Stimulated activated CD4-positive, alpha-beta T cell treated with anti-CD3 and anti-CD28 coated beads, Interleukin-1b, Interleukin-23, amount 100 ng/mL, for 24 hours (primary cell): ENCODE measurements at places on chromosomes 2 and 18.

GRCh38 chr18:42838546-42839145, 276.8 kb downstream of the RIT2 start:
- no peak for DNase-seq

GRCh38 chr2:55401124-55401523, 18.5 kb downstream of the CCDC88A start:
- DNase-seq: no peak

DNA sequence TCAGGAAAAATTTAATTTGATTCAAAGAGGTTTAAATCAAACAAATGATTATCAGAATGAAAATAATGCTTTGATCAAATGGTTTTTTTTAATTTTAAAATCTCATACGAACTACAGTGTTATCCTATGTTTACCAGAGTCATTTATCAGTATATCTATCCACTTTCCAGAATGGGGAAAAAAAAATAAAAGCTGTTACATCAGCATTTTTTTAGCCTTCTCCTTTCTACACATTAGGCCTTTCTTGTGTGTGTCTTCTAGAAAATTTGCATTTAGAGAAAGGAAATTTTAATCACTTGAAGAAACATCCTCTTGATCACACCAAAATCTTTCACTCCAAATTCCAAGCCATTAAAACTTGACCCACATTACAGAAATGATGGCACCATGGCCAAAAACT, 608.9 kb upstream of the ID2 start:
- DNase-seq: no peak

DNA sequence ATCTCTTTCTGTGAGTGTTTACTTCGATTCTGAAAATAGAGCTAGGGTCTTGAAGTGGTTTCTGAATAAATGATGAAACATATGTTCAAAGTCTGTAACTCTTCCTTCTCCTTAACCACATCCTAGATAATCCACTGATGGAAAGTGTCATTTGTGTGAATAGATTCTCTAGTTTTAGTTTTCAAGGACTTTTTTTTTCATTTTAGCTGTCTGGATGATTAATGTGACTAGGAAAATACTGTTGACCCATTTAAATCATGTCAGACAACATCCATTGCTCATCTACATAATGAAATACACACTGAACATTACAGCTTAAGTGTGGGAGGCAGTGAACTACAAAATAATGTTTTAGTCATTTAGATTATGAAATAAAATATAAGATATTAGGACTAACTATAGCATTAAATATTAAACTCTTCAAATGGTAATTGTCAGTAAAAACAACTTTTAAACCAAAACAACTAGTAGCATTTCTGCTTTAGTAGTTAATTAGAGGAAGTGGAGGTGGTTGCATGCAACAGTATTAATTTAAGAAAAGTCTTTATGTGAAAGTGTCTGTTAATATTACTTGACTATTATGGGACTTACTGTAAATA, 39.1 kb upstream of the DLX1 start:
- DNase-seq: no peak

DNA sequence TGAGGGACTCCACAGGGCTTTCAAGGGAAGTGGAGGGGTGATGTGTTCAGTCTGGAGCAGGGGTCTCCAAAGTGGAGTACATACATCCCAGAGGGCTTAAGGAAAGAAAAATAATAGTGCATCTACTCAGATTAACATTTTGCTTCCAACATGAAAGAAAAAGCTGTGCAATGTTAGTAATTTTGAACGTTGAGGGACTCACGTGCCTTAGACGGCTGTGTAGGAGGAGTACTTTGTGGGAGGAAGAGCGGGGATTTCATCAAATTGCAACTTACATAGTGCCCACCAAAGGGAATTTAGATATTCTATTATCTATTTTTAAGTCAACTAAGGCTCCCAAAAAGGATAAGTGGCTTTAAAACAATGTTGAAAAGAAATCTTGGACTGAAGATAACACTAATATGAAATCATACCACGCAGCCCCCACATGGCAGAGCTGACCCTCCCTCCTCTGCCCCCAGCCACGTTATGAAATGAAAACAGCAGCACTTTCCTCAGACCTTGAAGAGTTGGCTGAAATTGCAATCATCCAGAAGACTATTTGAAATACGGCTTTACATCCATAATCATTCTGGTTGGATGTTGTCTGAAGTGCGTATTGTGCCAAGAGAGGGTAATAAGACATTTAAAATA, 42.9 kb downstream of the MEX3C start:
- DNase-seq: no peak

- DNase-seq: no peak
These were observed 53.6 kb downstream of the SMAD2 start for GRCh38 chr18:47876813-47877212.

DNA sequence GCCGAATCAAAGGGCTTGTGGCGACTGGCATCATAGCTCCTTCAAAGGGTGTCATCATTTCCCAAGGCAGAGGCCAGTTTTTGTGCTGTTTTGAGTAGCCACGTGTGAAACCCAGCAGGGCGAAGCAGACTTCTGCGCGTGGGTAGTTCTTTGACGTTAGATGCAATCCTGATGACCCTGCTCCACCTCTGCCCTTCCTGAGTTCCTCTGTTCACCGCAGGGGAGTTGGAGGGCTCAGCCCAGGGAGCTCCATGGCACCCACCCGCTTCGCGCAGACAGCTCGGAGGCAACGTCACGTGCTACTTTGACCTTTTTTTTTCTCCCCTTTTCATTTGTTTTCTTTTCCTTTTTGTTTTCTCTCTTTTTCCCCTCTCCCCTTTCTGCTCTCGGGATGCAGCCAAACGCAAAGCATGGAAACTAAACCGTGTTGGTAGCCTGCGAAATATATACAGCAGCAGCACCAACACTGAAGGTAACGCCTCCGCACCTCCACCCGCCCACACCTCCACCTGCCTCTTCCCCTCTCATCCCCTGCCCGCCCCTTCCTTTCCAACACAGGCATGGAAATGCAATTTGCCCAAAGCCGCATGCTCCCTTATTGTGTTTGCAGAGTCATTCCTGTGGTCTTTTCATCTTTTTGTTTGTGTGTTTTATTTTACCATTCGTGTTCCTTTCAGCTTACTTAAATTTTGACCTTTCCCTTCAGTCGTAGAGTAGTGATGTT, 153.6 kb downstream of the GBX2 start:
- DNase-seq: no peak

GRCh38 chr2:241741016-241741415, 6.6 kb downstream of the D2HGDH start:
- DNase-seq: no peak

DNA sequence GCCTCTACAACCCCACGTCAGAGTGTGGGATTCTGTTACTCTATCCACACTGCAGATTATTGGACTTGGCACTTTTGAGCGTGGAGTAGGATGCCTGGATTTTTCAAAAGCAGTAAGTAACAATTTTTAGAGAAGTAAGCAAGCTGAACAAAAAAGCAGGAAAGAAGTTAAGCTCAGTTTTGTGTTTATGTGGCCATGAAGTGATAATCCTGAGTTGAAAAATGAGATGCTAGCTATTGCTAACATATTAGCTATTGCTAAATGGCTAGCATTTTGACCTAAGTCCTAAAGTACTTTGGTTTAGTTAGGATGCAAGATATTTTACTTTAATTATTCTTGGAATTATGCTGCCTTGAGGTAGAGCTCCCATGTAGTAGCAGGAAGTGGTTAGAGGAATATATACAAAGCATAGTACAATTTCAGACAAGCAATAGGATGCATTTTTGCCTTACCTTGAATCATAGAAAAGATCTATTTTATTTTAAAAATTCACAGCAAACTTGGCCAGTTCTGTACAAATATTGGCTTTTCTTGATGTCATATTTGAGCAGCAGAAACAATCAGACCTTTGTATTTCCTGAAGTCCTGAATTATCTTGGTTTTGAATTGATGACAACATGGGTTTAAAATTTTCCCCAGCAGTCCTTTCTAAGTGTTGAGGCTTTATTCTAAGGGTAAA, 74.6 kb downstream of the COX7A2L start:
- DNase-seq: no peak

DNA sequence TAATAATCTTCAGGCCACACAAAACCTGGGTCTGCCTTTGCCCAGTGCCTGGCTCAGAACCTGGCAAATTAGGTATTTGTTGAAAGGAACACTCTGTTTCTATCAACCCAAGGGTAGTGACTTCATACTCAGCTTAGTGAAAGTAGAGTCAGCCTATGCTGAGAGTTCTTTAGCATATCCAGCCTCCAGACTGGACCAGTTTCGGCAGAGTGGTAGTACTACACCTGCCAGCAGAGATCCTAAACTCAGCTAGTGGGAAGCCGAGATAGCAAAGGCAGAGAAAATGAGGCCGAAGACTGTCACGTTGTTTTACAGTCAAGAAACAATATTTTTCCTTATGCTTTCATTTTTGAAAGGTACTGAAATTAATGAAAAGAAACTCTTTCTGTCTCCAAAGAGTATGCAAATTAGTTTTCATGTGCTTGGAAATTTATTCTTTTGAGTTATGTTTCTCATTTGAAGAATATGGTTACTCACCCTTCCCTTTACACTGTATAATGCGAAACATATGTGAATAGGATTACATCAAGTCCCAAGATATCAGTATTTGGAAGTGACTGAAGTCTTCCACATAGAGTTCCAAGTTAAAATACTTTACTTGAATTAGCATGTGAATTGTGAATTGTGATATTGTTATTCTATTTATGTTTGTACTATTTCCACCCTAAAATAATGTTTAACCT, 52.2 kb upstream of the UGP2 start:
- DNase-seq: no peak

DNA sequence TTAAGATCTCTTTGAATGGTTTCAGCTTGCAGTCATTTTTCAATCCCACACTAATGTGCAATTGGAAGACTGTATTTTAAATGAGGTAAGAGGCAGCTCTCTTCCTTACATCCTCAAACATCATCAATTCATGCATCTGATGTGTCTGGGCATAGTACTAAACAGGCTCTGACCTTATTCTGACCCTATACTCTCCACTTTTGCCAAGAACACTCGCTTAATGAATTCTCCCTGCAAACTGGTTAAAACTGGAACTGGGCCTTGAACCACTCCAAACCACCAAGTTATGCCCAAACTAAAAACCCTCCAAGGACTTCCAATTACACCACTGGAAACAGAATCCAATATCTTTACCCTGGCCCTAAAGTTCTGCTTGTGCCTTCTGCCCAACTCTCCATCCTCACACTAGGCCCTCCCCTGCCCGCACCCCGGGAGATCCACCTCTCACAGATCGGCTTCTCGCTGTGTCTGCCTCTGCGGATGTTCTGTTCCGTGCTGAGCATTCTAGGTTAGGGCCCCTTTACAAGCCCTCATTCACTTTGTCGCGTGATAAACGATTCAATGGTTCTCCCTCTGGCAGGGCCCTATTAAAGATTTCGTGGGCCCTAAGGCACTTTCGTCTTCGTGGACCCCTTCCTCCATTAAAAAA, 1.2 kb downstream of the M1AP start:
- no peak for DNase-seq

DNA sequence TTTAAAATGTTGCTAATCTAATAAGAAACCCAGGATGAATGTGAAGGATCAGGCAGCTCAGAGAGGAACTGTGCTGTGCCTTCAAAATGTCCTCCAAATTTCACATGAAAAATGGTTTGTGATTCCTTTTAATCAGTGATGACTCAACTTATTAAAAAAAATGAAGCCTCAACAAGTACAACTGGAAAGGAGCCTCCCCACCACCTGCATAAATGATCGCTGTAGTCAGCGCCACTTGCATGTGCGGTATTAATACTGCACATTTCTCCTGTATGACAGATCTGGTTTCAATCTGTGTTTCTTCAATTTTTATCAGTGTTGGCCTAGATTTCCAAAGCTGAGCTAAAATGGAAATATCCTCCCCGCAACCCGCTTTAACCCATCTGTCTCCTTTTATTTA, 115.0 kb upstream of the TMEM200C start:
- no peak for DNase-seq

- DNase-seq: no peak
These were observed 468.3 kb upstream of the GYPC start for GRCh38 chr2:126187668-126188067.

DNA sequence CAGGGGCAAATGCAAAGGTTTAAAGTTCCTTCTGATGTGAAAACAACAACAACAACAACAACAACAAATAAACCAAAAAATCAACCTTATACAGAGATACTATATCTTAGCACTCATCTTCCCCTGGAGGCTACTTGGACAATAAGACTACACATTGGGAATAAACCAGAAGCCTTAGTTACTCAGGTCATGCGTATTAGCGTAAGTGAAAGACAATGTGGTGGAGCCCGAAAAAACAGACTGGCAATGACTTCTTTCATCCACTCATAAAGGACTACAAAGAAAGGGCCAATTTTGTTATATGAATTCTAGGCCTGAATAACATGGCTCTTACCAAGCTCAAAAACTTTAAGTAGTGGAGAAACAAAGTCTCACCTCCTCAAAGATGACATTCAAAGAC, 19.4 kb upstream of the PPP4R3B start:
- DNase-seq: no peak

GRCh38 chr2:24844023-24844685, 50.9 kb downstream of the CENPO start:
- no peak for DNase-seq

DNA sequence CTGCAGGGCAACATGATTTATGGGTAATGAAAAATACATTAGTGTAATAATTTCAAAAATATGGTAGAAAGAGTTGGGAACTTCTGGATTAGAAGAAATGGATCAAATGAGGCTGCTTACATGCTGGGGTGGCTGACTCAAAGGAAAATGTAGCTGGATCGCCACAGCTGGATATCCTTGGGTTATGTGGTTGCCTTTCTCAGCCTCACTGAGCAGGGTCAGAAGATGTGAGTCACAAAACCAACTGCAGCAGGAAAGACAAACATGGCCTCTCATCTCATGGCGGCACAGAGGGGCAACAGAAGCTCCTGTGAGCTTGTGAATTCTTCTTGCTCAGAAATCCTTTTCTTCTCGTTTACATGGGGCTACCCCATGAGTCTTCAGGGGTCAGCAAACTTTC, 317.1 kb upstream of the SPRED2 start:
- DNase-seq: no peak

DNA sequence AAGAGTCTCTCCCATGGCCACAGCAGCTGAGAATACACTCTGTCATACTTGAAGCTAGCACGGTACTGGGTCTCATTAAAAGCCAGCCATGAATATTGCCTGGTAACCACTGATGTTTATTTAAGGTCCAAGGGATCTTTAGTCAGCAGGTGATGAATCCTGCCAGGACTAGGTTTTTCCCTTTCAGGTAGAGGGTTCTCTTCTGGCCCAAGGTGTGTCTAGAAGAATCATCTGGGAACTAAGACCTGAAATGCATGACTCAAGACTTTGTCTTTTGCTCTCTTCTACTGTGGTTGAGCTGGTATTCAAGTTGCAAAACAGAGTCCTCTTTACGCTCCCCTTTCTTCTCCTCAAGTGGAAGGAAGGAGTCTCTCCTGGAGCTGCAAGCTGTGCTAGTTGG, 400.5 kb upstream of the FSIP2 start:
- no peak for DNase-seq

- DNase-seq: no peak
These were observed 206.7 kb downstream of the SH3RF3 start for GRCh38 chr2:109335631-109336176.

GRCh38 chr2:223081789-223082188, 29.8 kb downstream of the KCNE4 start:
- no peak for DNase-seq

DNA sequence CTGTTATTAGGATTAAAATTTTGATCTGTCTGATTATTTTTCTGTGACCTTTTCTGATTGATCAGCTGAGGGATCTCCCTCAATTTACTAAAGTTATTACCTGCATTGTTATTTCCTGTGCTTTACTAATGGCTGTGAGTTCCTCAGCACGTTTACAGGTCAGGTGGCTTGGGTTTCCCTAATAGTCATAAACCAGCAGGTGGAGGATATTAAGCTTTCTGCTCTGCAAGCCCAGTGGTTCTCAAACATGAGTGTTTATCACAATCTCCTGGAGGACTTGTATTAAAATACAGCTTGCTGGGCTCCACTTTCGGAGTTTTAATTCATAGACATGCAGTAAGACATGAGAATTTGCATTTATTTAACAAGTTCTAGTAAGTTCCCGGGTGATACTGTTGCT, 22.4 kb upstream of the UGP2 start:
- DNase-seq: no peak
